ENCODE measurements at places on chromosomes 2 and 18. TPM values are rescaled to one million over a fixed set of nuclear protein-coding genes. Genes with fewer than 3 reads are reported as not detected.

DNA sequence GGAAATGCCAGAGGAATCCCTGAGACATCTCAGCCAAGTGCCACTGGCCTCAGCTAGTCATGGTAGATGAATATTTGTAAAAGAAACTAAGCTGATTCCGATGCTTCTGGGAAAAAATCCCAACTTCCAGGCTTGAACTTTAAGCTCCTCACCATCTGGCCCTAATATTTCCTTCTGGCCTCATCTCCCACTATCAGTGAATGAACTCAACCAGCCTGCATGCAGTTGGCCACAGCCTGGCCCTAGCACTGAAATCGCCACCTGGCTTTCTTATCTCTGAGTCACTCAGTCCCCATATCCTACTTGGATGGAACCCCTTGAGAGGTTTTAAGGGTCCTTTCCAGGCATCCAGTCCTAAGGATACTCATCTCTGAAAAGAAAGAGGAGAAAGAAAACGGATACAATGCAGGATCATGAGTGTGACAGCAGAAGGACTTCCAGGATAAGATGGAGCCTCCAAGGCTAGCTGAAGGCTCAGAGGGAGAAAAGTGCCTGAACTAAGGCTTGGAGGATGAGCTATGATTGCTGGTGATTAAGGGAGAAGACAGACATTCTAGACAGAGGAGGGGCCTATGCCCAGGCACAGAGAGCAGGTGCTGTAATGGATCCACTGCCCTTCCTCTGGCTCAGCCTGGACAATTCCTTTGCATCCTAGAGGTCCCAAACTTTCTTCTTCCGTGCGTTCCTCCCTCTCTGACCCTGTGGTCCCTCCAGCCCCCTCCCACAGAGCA lies 141.5 kb upstream of the MYCN start:
- no peak for DNase-seq

- DNase-seq, result no peak
Measured at GRCh38 chr2:45962177-45962921, 310.9 kb downstream of the PRKCE start.

GRCh38 chr18:48930926-48931325 lies 19.8 kb downstream of the SMAD7 start:
- no peak for DNase-seq

Gene TFPI
- 19.5 TPM for total RNA-seq

Gene ANKRD23
- total RNA-seq, result 11.4 TPM

DNA sequence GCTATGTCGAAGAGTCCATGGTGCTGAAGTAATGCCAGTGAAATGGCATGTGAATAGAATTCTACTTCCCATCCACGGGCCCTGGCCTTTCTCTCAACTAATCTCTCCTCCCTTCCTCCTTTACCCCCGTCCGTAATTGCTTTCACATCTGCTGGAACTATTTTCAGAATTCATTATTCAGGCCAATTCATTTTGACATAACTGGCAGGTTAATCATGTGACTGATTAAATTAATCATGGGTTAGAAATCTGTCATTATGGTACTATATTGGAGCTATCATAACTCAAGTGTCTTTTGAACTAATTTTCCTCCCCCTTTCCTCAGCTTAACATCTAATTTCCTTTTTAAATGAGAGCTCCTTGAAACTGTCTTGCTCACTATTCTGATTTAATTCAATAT lies 66.9 kb downstream of the ZDBF2 start:
- DNase-seq, result no peak

- peak; percentile 57 for DNase-seq
Measured at GRCh38 chr2:219571311-219572236, at the start of gene OBSL1. Gene OBSL1, minus strand, starts transcription at chr2:219571539. Its CDS starts 307 bp downstream, at chr2:219571232.

- DNase-seq, result peak; percentile 4
Measured at GRCh38 chr2:71930049-71930681, 217.5 kb downstream of the CYP26B1 start.

DNA sequence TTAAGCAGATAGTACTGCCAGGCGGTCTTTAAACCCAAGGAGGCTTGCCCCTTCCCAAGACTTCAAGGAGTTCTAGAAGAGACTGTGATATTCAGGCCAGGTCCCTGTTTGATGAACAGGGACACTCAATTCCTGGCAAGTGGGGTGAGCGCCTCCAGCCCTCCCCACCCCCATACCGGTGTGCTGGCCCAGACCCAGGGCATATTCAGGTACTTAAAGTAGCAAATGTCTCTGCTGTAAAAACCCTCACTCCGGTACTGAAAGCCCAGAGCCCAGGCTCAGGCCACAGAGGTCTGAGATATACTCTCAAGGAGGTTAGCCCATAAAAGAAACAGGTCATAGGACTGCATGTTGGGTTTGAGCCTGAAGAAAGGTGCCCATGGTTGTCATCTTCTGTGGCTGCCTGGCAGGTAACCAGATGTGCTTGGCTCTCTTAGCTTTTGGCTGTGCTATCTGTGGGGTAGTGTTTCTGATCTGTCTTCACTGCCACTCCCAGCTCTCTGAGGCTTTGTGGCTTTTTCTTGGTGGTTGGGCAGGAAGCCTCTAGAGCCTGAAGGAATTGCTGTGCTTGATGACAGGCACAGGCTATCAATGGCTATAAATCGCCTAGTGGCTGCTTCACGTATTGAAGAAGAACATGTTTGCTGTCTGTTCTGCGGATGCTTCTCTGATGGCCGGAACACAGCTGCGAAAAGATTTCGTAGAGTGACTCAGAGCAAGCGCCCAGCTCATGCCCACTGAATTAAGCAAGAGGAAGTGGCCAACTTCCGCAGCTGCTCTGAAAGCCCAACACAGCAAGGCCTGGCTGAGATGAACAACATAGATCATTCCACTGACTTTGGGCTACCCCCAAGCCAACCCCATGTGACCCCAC lies 63.3 kb upstream of the ALPP start:
- peak; percentile 72 for DNase-seq

DNA sequence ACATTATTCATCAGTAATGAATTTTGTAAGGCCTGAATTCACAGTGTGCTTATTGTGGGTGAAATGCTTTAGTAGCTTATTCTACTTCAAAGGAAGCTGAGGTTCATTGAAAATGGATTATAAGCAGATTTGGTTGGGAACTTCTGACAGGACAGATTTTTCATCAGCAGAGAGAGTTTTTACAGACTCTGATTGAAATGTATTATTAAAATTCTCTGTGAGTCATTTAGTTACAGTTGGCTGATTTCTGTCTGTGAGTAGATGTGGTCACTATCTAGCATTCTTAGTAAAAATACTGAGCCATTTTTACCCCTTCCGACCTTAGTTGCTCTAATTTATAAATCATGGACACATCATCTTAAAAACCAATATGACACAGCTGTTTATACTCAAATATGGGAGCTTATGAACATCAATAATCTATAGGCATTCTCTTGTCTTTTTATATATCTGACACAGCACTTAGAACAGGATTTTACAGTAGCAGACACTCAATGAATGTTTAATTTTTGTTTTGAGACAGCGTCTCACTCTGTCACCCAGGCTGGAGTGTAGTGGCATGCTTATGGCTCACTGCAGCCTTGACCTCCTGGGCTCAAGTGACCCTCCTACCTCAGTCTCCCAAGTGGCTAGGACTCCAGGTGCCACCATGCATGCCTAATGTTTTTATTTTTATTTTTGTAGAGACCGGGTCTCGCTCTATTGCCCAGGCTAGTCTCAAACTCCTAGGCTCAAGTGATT lies 239.6 kb downstream of the BABAM2 start:
- DNase-seq, result no peak

DNA sequence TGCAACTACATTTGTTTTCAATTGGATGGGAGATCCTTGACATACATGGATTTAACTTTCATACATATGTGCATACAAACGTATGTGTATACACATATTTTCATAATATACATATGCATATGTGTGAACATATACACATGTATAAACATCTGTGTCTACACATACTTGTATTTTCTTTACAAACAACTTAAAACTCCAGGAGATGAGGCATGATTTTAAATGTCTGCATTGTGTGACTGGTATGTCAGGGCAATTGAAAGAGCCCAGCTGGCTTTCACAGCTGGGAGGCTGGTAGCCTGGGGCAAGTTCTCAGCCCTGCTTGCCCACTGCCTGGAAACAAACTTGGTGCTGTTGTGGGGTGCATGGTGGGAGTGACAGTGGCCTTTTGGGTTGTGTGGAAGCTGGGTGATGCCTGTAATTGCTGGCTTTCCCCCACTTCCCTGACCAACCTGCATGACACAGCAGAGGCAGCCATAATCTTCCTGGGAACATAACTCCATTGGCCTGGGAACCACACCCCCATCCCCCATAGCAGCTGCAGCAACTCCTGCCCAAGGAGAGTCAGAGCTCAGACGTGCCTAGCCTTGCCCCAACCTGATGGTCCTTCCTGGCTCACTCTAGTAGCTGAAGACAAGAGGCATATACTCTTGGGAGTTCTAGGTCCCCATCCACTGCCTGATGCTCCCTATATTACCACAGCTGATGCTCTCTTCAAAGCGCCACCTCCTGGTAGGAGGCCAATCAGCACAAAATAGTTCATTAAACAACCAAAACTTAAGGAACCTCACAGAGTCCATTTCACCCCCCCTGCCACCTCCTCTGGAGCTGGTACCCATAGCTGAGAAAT lies 158.3 kb downstream of the CERS6 start:
- DNase-seq, result no peak

DNA sequence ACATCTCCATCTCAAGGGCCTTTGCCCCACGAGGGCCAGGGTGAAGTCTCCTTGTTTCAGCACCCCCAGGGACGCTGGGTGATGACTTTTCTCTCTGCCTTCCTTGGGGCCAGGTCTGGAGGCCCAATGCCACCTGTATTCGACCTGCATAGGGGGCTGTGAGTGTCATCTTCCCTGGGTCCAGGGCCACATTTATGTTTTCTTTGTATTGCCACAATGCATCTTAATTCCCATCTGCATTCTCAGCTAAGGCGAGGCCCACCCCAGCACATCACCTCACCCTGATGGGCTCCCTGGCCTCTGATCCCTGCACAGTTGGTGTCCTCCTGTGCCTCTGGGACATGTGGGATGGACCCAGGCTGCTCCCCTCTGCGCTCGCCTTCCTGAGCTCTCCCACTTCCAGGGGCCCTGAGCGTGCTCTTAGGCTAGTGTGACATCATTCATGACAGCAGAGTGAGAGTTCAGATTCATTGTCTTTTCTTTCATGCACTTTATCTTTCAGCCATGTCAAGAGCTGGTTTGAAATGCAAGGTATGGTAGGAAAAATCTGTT lies 122.0 kb upstream of the COPS8 start:
- no peak for DNase-seq

Gene TGFBRAP1
- 30.0 TPM for total RNA-seq

- DNase-seq, result peak; percentile 10
Measured at GRCh38 chr2:95158891-95159619, 593 bp downstream of the ZNF514 start.

Gene CYB5A
- total RNA-seq, result 144 TPM

DNA sequence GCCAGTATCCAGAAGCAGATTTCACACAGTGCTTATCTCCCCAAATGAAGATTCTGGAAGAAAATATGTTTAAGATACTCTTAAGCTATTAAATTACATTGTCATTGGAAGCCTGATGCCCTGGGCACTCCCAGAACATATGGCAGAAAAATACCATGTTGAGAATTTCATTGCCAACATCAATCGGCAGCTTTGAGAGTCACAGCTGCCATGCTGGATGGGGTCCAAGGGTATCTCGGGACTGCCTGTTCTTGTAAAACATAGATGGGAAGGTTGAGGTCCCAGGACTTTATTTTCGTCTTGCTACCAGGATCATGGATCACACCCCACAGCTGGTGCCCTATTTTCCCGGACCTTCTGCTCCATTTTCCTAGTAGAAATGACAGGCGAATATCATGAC lies 632.5 kb downstream of the SUCLG1 start:
- DNase-seq, result no peak

DNA sequence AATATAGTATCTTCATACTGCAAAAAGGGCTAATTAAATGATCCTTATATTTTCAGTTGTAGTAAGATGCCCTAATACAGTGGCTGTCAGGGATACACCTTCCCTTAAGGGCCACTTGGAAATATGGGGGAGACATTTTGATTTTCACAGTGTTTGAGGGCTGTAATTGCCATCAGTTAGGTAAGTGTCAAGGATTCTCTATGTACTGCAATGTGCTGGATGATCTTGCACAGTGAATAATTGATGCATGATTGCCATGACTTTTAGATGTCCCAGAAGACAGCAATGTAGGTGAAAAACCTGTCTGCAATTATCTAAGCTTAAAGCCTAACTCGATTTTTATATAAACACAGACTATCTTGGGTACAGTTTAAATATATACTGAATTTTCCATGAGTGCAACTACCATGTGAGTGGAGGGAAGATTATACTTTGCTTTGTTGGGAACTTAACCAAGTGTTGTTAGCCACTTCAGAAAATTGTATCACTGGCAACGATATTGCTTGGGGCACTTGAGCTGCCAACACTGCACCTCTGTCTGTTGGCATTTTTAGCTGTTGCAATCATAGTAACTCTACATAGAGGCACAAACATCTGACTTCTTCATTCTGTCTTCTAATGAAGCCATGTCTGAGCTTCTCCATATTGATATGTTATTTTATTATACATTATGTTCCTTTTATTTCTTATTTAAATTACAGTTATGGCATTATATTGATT lies 45.2 kb downstream of the MAIP1 start:
- DNase-seq, result no peak

- no peak for DNase-seq
Measured at GRCh38 chr18:24095976-24096375, 42.9 kb upstream of the CABYR start.

- no peak for DNase-seq
Measured at GRCh38 chr2:121534007-121534406, 3.3 kb downstream of the RNU4ATAC start.

DNA sequence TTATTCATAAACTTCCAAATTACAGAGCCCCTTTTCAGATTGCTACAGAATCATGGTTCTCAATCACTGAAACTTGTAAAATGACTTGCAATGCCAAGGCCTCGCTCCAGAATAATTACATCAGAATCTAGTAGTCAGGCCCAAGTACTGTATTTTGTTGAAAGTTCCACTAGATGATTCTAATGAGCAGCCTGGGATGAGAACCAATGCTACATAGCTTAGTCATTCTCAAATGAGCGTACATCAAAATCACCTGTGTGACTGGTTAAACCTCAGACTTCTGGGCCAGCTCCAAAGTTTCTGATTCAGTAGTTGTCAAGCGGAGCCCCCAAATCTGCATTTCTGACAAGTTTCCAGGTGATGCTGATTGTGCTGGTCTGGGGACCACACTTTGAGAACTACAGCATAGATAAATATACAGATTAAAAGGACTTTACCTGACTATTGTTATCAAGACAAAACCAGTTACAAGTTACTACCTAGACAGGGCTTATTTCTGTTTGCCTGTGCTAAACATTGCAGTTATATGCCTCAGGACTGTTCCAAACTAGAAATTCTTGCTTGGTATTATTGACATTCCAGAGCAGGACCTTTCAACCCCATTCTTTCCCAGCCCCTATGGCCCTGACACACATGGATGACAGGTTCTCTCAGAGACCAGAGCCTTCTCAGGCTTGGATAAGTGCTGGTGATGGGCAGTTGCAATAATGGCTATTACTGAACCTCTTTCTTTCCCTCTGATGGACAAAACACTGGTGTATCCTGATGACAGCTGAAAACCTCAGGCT lies 83.1 kb downstream of the UPP2 start:
- no peak for DNase-seq

Gene SLC11A1
- 11.4 TPM for total RNA-seq

DNA sequence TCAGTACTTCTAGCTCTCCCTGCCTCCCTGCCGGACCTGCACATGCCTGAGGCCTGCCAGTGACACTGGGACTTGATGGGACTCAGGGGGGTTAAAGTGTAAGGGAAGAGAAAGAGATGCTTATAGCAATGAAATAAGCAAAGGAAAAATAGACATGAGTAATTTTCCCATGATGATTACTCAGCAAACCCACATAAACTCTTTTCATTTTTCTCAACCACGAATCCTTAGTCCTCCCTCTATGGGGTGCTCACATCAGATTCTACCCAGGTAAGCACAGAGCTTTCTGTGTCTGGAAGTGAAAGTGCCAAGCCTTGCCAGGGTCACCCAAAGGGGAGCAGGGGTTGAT lies 44.8 kb upstream of the ANKRD62 start:
- no peak for DNase-seq

Gene PPP1CB
- total RNA-seq, result 177 TPM
